Activated T-helper 9 cell treated with anti-CD3 and anti-CD28 coated beads, Interleukin-2, amount 50 U/mL, for 16 hours (primary cell): ENCODE measurements at places on chromosomes 16 and 17.

DNA sequence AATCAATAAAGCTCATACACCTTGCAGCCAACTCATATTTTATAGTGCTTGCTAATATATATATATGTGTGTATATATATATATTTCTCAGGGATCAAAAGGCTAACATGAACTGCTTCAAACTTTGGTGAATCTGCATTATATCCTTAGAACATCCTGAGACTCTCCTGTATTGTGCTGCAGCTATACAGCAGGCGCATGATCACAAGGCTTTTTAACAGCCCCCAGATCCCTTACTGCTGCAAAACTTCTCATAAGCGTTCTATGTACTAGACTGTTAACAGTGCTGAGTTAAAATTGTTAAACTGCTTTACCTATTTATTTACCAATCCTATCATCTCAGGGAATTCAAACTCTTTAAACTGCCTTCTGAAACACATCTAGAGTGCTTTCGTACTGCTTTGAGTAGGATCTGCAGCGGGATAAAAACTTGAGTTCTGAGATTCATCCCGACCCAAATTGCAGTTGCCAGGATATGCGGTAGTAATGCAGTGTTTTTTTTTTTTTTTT, 1.3 kb downstream of the GPATCH8 start:
- no peak for DNase-seq

DNA sequence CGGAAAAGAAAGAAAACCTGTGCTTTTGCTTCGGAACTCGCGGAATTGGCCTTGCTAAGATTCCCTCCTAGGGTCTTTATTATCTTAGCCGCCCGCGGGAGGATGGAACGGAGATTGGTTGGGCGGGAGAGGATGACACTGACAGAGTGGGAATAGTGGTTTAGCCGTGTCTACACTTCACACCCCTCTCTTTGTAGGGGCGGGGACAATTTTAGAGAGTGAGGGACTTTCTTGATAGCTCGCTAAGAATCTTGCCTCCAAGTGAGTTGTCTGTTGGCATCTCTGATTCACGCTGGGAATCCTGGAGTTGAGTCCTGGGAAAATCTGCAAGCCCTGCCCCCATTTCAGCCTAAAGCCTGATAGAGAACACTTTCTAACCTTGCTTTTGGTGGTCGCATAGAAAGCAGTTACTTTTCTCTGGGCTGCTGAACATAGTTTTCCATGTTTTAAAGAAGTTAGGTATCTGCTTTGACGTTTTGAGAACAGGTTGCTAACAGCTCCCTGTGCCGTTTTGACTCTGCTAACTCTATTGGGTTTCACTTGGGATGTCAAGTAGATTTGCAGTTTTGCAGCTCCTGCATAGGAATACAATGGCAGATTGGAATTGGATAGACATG, 697 bp downstream of the NOL11 start:
- DNase-seq = peak; percentile 7

DNA sequence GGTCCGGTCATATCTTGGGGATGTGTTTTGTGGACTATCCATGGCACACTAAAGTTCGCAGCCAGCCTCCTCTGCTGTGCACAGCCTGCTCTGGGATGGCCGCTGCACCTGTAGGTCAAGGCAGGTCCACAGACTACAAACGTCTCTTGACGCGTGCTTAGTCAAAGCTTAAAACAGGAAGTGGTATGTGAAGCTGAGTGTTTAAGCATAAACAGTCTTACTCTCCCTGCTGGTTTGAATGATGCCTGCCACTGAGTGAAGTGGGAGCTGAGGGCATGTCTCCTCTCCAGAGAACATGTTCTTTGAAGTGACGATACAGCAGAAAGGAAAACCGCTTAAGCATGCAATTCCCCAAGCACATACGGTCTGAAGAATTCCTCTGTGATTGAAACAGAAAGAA, 365.6 kb downstream of the SLC39A11 start:
- DNase-seq = no peak

DNA sequence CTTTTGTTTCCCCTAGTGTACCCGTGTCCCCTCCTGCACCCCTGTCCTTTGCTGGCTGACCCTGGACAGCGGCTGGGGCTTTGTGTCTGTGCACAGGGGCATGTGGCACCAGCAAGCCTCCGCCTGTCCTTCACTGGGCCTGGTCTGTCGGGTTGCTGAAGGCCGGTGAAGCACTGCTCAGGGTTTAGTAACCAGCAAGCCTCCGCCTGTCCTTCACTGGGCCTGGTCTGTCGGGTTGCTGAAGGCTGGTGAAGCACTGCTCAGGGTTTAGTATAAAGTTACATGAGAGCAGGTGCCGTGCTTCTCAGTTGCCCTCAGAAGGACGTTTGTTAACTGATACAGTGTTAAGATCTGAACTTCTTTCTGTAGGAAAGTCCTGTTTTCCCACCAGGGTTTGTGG, 33.8 kb downstream of the DEF8 start:
- DNase-seq = no peak

GRCh38 chr16:16063683-16064082, 114.3 kb downstream of the ABCC1 start:
- no peak for DNase-seq

DNA sequence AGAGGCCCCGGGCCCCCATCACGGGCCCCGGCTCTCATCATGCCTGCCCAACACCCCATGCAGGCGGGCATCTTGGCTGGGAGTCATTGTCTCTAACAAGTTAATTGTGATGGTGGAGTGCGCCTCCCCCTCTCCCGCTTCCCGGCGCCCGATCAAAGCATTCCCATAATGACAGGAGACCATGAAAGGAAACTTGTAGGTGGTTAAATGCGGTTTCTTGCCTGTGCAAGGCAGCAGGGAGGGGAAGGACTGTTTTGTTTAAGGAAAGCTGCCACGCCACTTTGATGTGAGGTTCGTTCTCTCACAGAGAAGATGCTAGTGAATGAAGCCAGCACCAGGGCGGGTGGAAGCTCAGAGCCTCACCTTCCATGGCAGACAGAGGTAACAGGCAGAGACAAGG, 45.4 kb downstream of the C16orf78 start:
- no peak for DNase-seq

DNA sequence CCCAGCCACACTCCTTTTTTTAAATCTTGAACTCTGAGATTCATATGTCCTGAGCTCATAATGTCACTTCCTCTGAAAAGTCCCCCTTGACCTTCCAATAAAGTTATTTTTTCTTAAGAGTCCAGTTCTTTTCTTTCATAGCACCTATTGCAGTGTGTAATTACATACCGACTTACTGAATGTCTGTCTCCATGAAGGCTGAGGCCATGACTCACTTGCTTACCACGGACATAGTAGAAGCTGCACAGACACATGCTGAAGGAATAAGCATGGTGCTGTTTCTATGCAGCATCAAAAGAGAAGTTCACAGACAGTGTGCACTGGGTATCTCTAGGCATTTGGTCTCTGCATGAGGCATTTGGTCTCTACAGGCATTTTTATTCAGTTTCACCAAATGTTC, 77.2 kb downstream of the C17orf67 start:
- DNase-seq = no peak

DNA sequence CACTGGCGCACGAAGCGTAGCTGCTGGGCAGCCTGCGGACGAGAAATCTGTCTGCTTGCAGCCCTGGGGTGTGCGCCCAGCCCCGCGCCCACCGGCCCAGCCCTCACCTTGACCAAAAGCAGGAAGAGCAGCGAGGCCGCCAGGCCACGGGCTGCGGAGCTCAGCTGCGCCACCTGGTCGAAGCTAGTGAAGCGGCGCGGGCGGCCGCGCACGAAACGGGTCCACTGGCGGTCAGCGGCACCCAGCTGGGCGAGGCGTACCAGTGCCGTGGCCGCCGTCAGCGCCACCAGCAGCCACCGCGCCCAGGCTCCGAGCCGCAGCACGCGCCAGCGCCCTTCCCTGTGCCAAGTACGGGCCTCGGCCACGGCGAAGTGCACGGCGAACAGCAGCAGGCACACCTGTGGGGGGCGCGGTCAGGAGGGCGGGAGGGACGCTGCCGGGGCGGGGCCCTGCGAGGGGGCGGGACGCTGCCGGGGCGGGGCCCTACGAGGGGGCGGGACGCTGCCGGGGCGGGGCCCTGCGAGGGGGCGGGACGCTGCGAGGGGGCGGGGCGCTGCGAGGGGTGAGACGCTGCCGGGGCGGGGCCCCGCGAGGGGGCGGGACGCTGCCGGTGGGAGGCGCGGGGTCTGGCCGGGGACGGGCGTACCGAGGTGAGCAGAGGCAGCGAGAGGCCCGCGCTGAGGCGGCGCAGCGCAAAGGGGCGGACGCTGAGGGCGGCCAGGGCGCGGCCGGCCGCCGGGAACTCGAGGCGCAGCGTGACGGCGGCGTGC, 43.2 kb downstream of the TSC2 start:
- no peak for DNase-seq

- DNase-seq = no peak
Observed at GRCh38 chr17:81393684-81394376, 1.4 kb upstream of the BAHCC1 start.

GRCh38 chr16:29844575-29845331, 18.3 kb downstream of the CDIPT start:
- no peak for DNase-seq

DNA sequence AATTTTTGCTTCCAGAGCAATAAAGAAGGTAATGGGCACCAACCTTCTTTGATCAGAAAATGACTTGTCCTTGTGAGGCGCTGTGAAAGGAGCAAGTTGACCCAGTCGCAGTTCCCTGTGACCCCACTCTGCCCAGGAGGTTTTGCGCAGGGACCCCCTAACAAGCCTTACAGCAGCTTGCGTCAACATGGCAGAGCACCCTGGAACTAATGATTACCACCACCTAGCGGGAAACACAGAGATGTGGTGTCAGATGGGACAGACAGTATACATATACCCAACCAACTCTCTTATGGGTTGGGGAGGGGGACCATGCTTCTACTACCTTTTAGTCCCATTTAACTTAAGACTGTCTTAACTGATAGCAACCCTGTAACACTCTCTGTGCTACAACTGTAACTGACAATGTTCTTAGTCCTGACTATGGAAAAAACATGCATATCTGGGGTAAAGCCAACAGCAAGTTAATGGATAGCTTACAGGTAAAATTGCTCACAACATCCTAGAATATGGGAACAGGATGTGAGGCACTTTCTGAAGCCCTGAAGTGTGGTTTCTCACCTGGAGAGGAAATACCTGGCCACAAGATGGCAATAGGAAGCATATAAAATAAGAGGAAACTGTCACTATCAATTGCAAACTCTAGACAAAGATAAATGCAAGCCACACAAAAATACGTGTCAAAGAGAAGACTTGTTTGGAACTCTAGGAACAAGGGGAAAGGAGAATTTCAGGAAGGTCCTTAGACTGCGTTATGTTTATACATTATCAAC, 3.0 kb downstream of the KARS1 start:
- no peak for DNase-seq

GRCh38 chr17:63682441-63682840, 17.5 kb downstream of the LIMD2 start:
- DNase-seq = no peak

GRCh38 chr16:79419148-79419547, 181.4 kb downstream of the MAF start:
- no peak for DNase-seq

DNA sequence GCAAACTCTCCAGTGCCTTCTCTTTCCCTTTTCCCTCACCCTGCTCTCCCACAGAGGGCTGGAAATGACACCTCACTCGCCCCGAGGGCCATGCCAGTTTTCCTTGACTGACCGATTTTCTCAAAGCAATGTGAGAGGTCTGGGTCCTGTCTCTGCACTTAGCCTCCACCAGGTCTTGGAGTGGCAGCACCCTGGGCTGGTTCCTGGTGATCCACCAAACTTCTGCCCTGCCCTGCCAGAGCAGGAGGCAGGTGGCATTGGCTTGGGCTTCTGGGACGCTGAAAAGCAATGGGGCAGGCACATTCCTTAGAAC, 97.5 kb downstream of the RAB11FIP4 start:
- no peak for DNase-seq

DNA sequence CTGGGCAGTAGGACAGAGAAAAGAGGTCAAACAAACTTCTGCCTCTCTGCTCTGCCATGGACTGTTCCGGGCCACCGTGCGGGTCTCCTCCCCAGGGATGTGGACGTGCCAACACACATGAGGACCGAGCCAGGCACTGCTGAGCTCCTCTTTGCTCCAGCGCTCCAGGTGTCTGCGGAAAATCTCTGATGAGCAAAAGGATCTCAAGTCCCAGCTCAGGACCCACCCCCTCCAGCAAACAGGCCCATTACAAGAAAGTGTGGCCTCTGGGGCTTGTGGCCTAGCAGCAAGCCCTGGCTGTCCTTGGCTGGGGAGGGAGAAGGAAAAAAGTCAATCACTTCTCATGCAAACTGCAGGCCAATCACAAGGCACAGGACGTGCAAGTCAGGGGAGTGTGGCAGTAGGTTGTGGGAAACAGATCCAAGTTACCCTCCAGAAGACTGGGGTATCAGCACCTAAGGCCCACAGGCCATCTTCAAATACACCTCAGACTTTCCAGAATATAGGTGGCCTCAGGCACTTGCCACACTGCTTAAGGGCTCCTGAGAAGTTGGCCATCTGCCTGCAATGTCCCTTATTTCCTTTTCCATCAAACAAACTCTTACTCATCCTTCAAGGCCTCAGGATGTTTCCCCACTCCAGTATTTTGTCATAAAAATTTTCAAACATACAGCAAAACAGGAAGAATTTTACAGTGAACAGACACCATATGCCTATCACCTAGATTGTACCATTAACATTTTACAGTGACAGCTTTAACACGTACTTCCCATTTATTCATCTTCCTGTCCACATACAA, 36.0 kb upstream of the SREBF1 start:
- no peak for DNase-seq

DNA sequence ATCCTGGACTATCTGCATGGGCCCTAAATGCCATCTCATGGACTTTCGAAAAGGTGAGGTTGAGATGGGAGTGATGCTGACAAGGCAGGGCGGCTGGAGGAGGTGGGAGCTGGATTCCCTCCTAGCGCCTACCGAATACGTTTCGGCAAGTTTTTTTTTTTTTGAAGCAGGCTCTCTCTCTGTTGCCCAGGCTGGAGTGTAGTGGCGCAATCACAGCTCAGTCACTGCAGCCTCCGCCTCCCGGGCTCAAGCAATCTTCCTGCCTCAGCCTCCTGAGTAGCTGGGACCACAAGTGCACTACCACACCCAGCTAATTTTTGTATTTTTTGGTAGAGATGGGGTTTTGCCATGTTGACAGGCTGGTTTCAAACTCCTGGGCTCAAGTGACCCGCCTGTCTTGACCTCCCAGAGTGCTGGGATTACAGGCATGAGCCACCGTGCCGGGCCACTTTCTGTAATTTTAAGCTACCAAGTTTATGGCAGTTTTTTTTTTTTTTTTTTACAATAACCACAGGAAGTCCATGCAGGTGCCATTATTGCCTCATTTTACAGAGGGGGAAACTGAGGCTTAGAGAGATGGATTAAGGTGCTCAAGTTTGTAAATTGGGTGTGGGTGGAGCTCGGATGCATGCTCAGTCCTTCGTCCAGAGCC, 246.4 kb downstream of the PRKCA start:
- DNase-seq = no peak
